ENCODE measurements at places on chromosomes 7 and 10.
A peak's percentile ranks its signal among the peaks of the same experiment; 100 is the strongest.

GRCh38 chr7:6675807-6676405 is 30.8 kb downstream of the ZNF12 start:
- DNase-seq, result no peak

DNA sequence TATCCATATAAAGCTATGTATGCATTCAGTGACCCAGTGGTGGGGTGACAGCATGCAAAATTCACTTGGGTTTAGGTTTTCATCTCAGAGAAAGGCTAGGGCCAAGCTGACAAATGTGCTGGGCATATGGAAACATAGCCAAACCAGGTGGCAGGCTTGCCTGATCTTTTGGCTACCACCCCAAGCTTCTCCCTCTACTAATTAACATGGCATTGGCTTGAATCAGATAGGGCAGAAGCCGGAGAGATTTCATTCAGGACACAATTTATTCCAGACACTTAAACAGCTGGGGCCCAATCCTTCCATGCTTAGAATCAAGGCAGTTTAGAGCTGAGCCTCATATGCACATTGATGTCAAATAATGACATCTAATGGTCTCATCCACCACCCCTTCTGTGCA is 95.5 kb upstream of the AGK start:
- DNase-seq, result no peak

DNA sequence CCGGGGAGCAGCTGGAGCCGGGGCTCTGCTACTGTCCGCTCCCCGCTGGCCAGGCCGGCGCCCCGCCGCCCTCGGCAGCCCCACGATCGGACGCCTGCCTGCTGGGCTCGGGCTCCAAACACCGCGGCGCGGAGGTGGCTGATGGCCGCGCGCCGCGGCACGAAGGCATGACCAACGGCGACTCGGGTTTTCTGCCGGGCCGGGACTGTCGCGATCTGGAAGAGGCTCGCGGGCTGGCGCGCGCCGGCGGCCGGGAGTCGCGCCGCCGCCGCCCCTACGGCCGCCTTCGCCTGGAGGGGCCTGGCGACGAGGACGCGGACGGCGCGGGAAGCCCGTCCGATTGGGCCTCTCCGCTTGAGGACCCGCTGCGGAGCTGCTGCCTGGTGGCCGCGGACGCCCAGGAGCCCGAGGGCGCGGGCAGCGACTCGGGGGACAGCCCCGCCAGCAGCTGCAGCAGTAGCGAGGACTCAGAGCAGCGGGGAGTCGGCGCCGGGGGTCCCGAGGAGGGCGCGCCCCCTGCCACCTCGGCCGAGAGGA is 570 bp downstream of the TBC1D12 start:
- no peak for DNase-seq

GRCh38 chr7:150333659-150334058 is 7.8 kb downstream of the RARRES2 start:
- DNase-seq, result no peak

DNA sequence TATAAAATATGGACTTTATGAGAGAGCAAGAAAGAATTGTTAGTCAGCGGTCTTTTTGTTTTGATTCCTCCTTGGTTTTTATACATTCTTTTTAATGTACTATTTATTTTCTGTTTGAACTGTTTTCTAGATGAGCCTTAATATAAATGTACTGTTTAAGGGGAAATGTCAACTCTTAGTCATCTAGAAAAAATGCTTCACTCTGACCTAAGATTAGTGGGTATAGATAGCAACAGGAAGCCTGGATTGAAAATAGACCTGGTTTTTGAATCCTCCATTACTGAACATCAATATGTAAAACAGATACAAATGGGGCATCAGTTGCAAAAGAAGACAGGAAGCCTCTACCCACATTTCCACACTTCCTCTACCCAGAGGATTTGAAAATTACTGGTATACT is 87.8 kb downstream of the CHRM2 start:
- no peak for DNase-seq

- no peak for DNase-seq
Observed at GRCh38 chr10:6493521-6494441, 86.3 kb downstream of the PRKCQ start.

- DNase-seq, result no peak
Observed at GRCh38 chr7:85823396-85824080, 636.7 kb upstream of the SEMA3D start.

GRCh38 chr7:55050281-55050680 is 31.5 kb downstream of the EGFR start:
- no peak for DNase-seq

GRCh38 chr7:68423356-68423755 is 1174.9 kb upstream of the AUTS2 start:
- no peak for DNase-seq

DNA sequence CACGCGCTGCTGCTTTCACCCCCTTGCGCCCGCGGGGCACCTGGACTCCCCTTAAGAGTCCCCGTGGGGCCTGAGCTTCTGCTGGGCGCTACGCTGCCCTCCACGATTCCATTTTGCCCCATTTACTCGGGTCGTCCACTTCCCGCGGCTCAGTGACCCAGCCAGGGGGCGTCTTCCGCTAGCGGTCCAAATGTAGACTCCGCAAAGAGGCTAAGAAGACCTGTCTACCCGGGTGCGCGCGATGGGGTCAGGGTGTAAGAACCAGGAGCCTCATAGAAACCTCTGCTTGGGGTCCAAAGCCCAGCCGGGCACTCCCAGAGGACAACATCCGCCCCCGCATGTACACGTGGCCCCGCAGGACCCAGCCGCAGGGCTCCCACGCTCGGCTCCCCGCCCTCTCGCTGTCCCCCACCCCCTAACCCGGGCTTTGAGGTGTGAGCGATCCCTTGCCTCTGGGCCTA is 5.2 kb upstream of the HMX2 start:
- DNase-seq, result no peak

GRCh38 chr7:151925446-151926335 is 30.6 kb upstream of the GALNTL5 start:
- no peak for DNase-seq

GRCh38 chr7:23075571-23075970 is 30.0 kb upstream of the KLHL7 start:
- DNase-seq, result no peak

DNA sequence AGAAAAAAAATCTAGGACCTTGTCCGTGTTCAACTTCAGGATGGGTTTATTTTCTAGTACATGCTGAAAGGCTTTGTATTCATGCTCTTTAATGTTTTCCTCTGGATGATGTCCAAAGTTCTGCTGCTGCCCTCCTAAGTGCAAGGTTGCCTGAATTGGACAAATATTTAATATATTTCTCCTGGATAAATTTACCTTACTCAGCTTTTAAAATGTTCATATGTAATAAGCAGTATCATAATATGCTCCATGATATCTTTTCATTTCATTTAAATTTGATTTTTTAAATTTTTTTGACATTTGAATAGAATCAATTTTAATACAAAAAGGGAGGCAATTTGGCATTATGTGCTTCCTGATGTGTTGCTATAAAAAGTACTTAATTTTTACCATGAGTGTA is 95.9 kb upstream of the SLC25A13 start:
- DNase-seq, result no peak

- peak; percentile 9 for DNase-seq
Observed at GRCh38 chr10:79905322-79906314, 43.3 kb downstream of the SFTPD start.

DNA sequence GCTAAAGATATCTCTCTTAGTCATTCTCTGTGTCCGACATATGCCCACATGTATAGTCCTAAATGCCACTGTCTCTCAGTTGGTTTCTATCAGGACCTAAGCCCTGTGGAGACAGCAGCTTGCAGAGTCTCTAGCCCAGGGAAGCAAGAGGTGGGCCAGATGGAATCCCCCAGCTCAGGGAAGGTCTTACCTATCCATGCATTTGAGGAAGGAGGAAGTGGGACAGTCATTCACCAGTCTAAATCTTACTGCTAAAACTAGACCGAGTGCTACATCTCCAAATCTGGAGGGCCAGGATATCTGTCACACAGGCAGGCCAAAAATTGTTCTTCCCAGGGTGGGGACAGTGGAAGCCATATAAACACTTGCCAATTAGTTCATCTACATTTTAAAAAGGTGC is 26.4 kb upstream of the HERPUD2 start:
- no peak for DNase-seq

GRCh38 chr7:15041226-15041625 is 138.7 kb upstream of the DGKB start:
- no peak for DNase-seq

DNA sequence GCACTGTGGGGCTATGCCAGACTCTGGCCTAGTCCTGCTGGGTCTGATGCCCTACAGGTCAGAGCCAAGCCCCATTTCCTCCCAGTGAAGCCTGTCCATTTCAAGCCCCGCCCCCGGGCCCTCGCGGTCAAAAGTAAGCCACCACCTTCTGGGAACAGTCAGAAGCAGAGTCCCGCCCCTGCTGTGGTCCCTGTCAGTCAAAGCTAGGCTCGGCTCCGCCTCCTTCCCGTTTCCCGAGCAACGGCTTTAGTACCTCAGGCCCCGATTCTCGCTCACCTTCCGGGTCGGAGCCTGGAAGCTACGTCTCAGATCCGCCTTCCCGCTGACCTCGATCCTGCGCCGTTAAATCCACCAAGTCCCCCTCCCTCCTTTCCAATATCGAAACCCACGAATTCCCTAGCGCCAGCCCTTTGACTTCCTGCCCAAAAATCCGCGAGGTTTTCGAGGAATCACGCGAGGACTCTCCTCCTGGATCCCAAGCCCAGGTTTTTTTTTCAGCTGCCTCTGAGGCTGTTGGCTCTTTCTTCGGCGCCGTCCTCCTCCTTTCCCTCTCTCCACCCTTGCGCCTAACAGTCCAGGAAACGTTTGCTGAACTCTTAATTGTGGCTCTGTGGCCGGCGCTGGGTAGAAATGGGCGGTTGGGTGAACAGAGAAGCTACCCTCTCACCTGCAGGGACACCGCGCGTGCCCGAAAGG is 11.8 kb downstream of the SFXN3 start:
- DNase-seq, result peak; percentile 78

- peak; percentile 56 for DNase-seq
Observed at GRCh38 chr10:70549962-70550458, 52.5 kb downstream of the PRF1 start.

- no peak for DNase-seq
Observed at GRCh38 chr10:87860156-87860795, 3.1 kb downstream of the KLLN start.

DNA sequence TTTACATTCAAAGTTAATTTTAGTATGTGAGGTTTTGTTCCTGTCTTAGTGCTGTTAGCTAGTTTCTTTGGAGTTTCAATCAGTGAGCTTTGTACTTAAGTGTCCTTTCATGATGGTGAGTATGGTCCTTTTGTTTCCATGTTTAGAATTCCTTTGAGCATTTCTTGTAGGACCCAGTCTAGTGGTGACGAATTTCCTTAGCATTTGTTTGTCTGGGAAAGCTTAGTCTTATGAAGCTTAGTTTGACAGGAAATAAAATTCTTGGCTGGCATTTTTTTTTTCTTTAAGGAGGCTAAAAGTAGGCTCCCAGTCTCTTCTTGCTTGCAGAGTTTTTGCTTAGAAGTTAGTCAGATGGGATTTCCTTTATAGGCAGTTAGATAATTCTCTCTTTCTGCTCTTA is 209.2 kb upstream of the SEMA3C start:
- DNase-seq, result no peak

GRCh38 chr7:16926861-16927260 is 45.1 kb upstream of the AGR3 start:
- DNase-seq, result no peak

DNA sequence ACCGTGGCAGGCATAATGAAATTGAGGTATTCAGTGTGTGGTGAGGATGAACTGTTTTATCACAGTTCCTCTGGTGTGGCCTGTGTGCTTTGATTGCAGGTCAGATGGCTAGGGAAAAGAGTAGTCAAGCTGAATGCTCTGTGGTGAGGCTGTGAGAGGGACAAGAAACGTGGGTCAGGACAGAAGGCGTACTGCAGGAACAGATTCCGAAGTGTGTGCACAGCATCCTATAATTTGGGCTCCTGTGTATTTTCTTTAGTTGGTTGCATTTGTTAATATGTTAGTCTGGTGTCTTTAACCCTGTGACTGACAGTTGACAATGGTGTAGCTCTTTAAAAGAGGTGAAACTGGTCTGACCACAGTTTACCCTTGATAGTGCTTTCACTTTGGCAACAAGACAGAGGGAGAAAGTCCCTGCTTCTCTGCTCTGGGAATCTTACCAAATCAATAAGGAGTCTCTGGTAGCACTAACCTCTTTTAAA is 76.5 kb downstream of the AUTS2 start:
- no peak for DNase-seq

DNA sequence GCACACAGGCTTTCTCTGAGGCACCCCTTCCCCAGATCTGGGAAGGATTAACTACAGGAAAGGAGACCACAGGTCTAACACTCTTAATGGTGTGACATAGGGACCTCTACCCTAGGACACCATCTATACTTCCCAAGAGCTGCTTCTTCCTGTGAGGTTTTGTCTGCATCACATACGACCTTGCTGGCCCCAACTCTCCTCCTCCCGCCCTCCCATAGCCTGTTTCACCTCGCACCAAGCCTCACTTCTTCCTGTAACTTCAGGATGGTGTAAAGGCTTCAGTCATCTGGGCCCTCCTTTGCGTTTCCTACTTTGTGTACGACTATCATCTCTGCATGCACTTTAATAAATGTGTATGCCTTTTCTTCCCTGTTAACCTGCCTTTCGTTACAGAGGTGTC is 274.3 kb downstream of the KLF6 start:
- no peak for DNase-seq

DNA sequence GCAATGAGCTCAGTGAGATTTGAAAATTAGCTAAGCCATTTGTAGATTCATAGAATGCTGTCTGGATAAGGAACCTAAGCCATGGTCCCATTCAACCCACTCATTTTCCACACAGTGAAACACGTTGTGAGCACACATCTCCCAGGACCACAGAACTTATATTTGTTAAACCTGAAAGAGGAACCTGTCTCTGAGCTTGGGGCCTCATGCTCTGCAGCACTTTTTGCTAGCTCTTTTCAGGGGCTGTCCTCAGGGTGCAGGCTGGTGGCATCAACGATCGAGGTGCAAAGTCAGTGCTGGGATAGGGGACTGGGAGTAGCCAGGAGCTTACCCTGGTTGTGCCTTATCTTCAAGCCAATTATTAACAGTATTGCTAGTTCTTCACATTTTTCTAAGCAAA is 11.9 kb downstream of the HECW1 start:
- no peak for DNase-seq

DNA sequence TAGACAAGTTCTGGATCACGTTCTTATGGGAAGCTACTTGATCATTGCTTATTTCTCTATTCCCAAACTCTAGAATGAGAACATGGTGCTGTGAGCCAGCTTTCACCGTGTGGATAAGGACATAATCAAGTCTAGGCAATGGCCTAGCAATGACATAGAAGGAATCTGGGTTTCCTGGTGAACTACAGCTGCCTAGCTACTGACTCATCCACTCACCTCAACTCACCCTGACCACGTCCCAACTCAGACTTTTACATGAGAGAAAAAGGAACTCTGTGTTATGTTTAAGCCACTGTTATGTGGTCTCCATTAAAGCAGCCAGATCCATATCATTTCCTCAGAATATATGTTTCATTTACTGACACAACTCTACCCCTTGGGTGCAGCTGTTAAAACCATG is 18.8 kb upstream of the MET start:
- no peak for DNase-seq

- DNase-seq, result no peak
Observed at GRCh38 chr7:80632139-80632538, 6.3 kb upstream of the CD36 start.

Data from stimulated activated CD8-positive, alpha-beta memory T cell treated with anti-CD3 and anti-CD28 coated beads, Interleukin-7, amount 100 ng/mL, for 4 hours (primary cell).